A549 (cell line): ENCODE measurements at places on chromosomes 12 and 14.

- DNase-seq, result no peak
These were observed 287.8 kb downstream of the NAV3 start for GRCh38 chr12:78118486-78118885.

GRCh38 chr12:61915420-61915819 is 344.8 kb upstream of the USP15 start:
- DNase-seq, result no peak

DNA sequence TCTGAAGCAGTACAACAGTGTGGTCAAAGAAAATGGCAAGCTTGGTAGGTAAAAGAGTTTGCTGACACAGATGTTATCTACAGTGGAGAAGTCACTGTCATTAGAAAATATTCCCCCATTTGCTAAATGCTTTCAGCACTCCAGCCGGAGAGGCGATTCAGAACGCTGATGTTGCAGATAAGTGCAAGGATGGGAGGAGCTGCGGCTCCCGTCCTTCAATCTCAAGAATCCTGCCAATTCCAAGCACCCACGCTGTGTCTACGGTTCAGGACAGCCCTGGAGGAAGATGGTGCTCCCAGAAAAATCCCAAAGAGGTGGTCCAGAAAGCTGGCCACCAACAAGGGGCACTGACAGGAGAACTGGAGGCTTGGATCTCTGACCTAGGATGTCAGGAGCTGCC is 79.1 kb downstream of the ZFP36L1 start:
- DNase-seq, result no peak

DNA sequence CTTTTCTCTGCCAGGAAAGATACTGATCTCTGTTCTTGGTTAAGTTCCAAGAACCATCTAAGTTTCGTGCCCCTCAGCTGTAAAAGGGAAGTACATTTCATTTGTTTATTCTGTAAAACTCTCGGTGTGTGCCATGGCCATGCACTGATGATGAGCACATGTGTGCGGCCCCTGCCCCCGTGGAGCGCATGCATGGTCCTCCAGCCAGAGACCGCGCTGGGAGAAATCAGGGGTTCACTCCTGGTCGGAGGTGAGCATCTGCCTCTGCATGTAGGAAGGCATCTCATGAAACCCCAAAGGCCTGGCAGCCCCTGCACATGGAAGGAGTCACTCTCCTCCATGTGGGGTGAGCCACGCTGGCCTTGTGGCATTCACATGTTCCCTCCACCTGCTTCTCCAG is 102.5 kb upstream of the RTL1 start:
- no peak for DNase-seq

- no peak for DNase-seq
These were observed 1.2 kb downstream of the PTGER2 start for GRCh38 chr14:52315355-52315718.

- DNase-seq, result no peak
These were observed 7.3 kb upstream of the FRMD6 start for GRCh38 chr14:51644217-51644933.

- DNase-seq, result peak; percentile 10
These were observed 734.8 kb downstream of the MED13L start for GRCh38 chr12:115542656-115543055.

DNA sequence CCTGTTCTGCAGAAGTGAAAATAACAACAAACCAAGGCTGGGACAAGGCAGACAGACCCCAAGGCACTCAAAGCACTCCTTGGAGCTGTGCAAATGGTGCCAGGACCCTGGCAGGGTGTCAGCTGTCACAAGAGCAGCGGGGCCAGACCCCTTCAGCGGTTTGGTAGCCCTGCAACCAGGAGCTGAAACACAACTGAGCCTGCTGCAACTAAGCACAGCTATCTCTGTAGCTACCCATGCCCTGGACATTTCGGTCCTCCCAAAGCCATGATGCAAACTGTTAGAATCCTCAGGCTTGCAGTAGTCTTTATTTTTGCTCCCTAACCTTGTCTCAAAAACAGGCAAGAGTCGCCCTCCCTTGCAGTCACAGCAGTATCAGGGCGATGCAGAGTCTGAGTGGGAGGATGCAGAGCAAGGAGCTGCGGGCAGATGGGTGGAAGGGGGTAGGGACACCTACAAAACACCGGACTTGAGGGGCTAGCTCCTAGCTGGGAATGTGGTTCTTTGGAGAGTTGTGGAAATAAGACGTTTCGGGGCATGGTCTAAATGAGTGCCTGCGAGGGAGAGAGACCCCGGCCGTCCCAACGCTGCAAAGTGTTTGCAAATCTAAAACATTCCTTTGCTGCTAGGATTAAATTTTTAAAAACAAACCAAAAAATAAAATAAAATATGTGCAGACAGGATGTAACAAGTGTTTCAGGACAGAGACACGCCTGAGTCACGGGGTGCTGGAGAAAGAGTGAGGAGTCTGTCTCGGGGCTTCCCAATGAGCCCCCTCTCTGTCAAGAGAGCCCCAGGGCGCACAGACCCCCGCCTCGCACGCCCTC is 1.0 kb downstream of the NUAK1 start:
- DNase-seq, result no peak

DNA sequence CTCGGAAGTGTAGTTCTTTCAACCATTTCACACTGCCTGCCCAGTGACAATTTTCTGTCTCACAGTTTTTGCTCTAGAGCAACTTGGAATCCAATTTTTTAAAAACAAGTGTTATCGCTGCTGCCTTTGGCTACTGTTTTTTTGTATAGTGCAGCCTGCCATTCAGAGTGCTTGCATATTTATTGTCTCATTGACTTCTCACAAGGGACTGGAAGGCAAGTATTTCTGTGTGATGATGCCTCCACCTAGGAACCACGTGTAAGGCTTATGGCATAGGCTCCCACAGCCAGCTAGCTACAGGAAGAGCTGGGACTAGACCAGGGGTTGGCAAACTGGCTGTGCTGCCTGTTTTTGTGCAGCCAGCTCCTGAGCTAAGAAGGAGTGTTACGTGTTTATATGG is 903 bp downstream of the PARPBP start:
- peak; percentile 38 for DNase-seq

DNA sequence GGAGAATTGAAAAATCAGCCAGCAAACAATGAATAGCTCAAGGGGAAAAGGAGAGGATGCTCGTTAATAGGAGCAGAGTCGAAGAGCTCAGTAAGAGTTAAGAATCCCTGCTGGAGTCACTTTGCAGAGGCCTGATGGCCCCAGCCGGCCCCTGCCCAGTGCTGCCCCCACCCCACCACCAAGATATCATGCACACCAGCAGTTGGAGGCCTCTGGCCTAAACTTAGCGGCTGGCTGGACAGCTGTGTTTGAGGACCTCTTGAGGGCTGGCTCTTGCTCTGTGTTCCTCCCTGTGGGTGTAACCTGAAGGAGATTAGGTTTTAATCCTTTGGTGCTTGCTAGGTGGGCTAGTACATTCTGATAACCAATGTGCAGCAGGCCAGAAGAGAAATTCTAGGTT is 142.0 kb downstream of the PLXNC1 start:
- DNase-seq, result no peak

DNA sequence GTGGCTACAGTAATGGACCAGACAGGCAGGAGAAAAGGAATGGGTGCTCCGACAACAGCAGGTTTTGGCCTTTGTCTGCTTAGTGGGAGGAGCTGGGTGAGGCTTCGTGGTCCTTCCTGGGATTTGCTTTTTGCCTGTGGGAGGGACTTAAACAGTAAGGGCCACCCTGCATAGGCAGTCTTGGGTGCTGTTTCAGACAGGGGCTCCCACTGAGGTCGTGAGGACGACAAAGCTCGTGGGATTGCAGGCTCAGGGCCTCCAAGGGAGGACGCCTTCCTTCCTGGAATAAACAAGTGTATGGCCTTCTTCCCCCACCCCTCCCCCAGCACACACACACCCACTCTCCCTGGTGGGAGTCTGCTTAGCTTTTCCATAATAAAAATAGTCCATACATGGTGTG is 63.1 kb downstream of the FZD10 start:
- no peak for DNase-seq

- no peak for DNase-seq
These were observed 88.2 kb upstream of the SLC38A2 start for GRCh38 chr12:46460682-46461210.

- no peak for DNase-seq
These were observed 36.6 kb downstream of the SENP1 start for GRCh38 chr12:48069241-48069640.

GRCh38 chr12:124836759-124837158 is 26.9 kb downstream of the SCARB1 start:
- no peak for DNase-seq

DNA sequence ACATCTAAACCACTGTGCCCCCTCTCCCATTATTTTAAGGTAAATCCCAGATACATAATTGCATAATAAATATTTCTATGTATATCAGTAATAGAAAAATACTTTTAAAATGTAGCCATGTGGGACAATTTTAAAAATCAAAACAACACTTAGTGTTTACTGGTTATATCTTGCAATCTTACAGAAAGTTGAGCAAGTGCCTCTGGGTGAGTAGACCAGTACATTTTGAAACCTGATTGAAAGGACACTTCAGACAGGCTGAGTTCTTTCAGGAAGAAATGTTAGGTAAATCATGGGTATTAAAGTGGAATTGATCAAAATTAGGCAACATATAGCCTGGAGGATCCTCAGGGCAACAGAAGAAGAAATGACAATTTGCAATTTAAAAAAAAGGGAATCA is 7.2 kb downstream of the SLC38A4 start:
- DNase-seq, result no peak

DNA sequence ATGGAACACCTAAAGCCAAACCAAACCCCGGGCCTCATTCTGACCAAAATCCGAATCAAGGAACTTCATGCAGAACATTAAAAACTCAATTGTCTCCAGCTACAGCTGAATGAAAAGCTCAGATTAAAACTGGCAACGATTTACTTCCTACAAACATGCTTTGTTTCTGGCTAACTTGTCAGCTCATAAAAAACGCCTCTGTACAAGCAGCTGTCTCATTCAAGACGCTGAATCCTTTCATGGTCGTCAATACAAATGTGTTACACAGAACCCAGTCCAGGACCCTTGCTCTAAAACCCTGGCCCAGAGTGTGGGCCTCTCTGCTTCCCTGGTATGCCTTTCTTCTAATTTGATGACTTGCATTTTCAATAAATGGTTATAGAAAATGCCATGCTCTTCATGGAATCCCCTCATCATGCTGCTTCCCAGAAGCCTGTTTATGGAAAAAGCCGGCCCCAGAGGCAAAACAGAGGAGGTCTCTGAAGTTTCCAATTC is 183.1 kb downstream of the PHLDA1 start:
- no peak for DNase-seq

GRCh38 chr12:10385166-10385613 is 4.7 kb downstream of the KLRK1 start:
- no peak for DNase-seq

GRCh38 chr14:76955575-76956315 is 72.8 kb downstream of the IRF2BPL start:
- DNase-seq, result no peak

DNA sequence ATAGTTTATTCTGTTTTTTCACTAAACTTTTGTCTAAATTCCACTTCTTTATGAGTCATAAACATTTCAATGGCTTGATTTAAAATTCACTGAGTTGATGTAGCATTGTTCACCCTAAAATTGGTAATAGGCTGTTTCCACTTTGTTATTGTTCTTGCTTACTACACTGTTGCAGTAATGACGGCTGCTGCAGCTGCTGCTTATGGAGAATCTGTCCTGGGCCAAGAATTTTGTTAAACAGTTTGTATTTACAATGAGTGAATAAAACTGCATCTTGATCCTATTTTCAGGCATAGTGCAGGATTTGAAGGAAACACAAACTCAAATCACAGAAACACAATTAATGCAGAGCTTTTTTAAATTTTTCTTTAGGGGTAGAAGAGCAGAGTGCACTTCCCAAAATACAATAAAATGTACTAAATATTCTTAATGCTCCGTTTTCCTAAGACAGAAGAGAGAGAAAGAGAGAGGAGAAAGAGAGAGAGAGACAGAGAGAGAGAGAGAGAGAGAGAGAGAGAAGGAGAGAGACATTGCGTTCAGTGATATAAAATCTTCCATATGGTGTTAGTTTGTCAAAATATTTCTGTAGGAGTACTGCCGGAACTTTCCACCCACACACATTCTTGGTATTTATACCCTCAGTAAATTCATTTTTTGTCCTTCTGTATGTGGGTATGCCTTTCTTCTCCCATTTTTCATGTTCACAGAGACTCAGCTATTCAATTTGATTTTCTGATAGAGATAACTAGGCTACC is 266.4 kb downstream of the LRFN5 start:
- DNase-seq, result no peak

DNA sequence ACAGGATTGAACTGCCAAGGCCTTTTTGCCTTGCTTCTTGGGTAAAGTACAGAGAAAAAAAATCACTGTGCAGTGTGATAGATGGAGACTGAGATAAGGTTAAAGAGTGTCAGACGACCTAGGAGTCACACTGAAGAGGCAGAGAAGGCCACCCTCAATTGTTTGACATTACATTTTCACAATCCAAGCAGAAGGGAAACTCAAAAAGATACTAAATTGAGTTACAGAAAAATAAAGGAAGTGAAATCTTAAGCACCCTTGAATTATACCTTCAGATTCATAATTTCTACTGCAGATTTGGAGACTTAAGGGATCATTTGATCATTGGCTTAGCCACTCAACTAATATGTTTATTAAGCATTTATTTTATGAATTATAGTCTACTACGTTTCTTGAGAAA is 97.1 kb downstream of the MYF5 start:
- DNase-seq, result no peak

GRCh38 chr12:132524405-132524804 is 34.5 kb downstream of the FBRSL1 start:
- DNase-seq, result peak; percentile 90

- no peak for DNase-seq
These were observed 9.6 kb upstream of the SERPINA11 start for GRCh38 chr14:94462219-94462551.

DNA sequence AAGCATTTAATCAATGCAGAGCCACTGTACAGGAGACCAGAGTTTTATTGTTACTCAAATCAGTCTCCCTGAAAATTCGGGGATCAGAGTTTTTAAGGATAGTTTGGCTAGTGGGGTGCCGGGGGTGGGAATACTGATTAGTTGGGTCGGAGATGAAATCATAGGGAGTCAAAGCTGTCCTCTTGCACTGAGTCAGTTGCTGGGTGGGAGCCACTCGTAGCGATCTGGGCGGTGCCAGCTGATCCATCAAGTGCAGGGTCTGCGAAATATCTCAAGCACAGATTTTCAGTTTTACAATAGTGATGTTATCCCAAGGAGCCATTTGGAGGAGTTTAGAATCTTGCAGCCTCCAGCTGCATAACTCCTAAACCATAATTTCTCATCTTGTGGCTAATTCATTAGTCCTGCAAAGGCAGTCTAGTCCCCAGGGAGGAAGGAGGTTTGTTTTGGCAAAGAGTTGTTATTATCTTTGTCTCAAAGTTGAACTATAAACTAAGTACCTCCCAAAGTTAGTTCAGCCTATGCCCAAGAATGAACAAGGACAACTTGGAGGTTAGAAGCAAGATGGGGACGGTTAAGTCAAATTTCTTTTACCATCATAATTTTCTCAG is 169.4 kb upstream of the PLEKHG7 start:
- no peak for DNase-seq

DNA sequence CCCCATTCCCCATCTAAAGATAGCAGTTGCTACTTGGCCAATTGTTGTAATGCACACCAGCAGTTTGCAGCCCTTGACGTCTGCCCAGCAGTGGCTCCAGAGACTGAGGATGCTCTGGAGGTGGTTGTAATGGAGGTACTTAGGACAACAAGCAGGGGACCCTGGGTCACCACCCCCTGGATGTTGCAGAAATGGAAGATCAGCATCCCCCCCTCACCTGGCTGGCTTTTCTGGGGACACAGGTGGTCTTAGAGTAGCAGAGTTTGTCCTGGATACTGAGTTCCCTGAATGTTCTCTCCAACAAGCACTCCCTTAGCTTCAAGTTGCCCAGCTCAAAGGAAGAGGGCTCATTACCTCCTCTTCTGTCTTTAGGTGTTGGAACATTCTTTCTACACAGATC is 250.5 kb downstream of the AACS start:
- DNase-seq, result no peak

GRCh38 chr12:127934409-127934808 is 332.6 kb upstream of the TMEM132C start:
- no peak for DNase-seq
